Stimulated activated CD8-positive, alpha-beta memory T cell treated with anti-CD3 and anti-CD28 coated beads, Interleukin-4, amount 100 ng/mL, for 1 hour (primary cell): ENCODE measurements at places on chromosomes 4 and X.

DNA sequence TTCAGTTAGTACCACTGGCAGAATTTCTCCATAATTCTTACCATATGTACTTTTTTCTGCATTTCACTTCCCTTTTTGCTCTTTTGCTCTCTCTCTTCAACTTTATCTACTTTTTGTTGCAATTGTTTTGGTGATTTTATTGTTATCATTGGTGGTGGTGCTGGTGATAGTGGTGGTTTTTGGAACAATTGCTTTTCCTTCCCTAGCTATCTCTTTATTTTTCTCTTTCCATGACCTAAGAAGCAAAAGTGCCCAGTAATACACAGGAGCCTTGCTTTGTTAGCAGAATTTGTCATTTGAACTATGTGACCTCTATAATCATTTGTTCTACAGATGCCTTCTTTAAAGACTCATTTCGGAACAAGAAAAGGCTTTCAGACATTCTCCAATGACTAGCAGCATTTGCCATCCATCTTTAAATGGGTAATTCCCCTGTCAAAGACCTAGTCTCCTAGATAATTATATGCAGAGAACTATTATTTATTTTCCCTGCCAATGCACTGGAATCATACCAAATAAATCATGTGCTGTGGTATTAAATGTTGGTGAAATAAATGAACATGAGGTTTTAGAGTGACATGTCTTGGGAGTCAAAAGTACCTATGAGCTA, 154.5 kb downstream of the GASK1B start:
- DNase-seq = no peak

DNA sequence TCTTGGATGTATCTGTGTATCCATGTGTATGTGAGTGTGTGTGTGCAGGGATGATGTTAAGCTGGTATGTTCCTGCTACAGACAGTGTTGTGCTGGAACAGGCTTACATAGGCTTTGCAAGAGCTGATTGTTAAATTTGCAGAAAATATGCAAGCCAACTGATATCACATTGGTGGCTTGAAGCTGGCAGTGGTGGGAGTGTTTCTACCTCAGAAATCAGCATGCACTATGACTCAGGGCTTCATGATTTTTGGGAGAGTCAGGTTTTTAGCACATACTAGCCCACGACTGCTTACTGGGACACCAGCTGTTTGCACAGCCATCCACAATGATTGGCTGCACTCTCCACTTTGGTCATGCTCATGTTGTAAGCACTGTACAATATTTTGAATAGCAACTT, 261.8 kb downstream of the DHX15 start:
- no peak for DNase-seq

- no peak for DNase-seq
Measured at GRCh38 chr4:5749568-5749967, 38.6 kb downstream of the EVC start.

GRCh38 chr4:140134746-140135425, 19.1 kb downstream of the MAML3 start:
- DNase-seq = no peak

DNA sequence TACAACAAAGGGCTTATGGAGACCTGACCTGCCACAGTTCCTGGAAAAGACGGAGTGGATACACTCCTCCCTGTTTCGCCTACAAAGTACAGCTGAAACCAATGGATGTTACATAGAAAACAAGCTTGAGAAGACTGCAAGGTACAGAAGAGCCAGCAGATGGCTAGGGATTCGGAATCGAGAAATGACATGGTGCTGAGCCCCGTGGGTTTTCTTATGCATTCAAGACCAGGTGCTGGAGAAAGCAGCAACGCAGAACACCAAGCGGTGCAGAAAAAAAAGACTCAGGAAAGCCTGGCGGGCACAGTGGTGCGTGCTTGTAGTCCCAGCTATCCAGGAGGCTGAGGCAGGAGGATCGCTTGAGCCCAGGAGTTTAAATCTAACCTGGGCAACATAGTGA, 13.8 kb downstream of the TIMM17B start:
- DNase-seq = no peak
